ENCODE measurements at places on chromosomes 11 and 22. TPM values are rescaled to one million over a fixed set of nuclear protein-coding genes. Genes with fewer than 3 reads are reported as not detected.

ADM2 gene
- total RNA-seq: 3.2 TPM

DNA sequence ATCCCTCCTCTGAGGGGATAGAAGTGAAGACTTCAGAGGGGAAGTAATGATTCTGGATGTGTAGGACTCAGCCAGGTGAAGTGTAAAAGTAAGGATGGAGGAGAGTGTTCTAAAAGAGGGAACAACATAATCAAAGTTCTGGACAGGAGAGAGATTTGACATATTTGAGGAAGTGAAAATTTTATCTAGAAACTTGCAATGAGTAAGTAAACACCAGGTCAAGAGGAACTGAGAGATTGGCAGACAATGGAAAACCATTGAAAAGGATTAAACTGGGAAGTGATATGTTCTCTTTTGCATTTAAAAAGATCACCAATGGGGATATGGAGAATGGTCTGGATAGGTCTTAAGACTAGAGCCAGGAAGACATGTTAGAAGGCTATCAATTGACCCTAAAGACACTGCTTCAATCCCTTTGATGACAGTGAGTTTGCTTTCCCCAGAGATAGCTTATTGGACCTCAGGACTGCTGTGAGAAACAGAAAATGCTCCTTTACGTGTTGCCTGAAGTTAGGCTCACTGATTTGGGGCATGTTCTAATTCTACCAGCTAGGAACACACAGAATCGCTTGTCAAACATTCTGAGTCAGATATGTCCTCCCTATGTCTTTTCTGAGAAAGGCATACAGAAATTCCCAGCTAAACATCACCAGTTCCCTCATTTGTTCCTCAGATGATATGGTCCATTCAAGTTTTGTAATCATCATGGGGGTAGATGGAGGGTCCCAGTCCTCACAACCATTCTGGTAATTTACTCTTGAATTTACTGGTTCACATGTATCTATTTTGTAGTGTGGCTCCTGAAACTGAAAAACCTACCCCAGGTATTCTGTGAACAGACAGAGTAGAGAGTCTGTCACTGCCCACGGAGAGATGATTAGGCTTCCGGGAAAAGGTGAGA, 144.9 kb downstream of the MAML2 start:
- DNase-seq: no peak
- no peaks in the 10 kb centered on the region for H3K27me3 ChIP-seq
- no peak overlapping the region for H3K27ac ChIP-seq
- H3K4me3 ChIP-seq: no peak overlapping the region
- H3K4me1 ChIP-seq: peaks cover 69% of the 10 kb centered on the region

DNA sequence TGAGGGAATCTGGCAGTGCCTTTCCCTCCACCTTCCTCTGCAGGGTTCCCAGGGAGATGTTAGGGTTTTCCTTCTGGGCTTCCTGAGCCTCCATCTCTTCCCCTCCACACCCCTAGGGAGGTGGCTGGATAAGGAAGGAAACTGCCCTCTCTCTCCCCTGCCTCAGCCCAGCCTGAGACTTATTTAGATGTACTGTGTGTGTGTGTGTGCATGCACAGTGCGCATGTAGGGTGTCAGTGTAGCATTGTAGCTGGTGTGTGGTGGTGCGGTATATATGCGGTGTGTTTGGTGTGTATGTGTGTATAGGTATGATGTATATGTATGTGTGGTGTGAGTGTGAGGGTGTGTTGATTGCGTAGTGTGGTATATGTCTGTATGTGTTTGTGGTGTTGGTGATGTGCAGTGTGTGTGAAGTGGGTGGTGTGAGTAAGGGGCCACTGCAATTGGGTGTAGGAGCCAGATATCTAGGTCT, 1.5 kb downstream of the FXYD6 start:
- peaks cover 25% of the 10 kb centered on the region for H3K4me1 ChIP-seq
- peaks cover 63% of the 10 kb centered on the region for H3K27me3 ChIP-seq
- H3K36me3 ChIP-seq: no peaks in the 10 kb centered on the region
- no peak for DNase-seq
- H3K27ac ChIP-seq: peak overlapping the region; percentile 0

- no peak for DNase-seq
- H3K36me3 ChIP-seq: peaks cover 47% of the 10 kb centered on the region
- H3K27me3 ChIP-seq: no peaks in the 10 kb centered on the region
These were observed 38.0 kb downstream of the TMEM123 start for GRCh38 chr11:102414559-102414958.

- H3K27me3 ChIP-seq: no peaks in the 10 kb centered on the region
- peaks cover 28% of the 10 kb centered on the region for H3K36me3 ChIP-seq
These were observed 18.0 kb upstream of the APOA1 start for GRCh38 chr11:116855413-116855812.

DNA sequence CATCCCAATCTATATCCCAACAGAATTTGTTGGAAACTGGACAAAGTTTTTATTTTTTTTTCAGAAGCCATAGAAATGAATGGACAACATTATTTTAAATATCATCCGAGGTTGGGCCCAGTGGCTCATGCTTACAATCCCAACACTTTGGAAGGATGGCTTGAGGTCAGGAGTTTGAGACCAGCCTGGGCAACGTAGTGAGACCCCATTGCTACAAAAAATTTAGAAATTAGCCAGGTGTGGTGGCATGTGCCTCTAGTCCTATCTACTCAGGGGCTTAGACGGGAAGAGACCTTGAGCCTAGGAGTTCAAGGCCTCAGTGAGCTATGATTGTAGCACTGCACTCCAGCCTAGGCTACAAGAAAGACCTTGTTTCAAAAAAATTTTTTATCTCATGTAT, 4.1 kb upstream of the SLC37A4 start:
- no peak overlapping the region for H3K27ac ChIP-seq
- no peak for DNase-seq
- H3K4me3 ChIP-seq: no peak overlapping the region
- H3K36me3 ChIP-seq: no peaks in the 10 kb centered on the region
- H3K27me3 ChIP-seq: peaks cover 7% of the 10 kb centered on the region
- H3K4me1 ChIP-seq: peaks cover 5% of the 10 kb centered on the region

- H3K36me3 ChIP-seq: no peaks in the 10 kb centered on the region
- no peaks in the 10 kb centered on the region for H3K4me1 ChIP-seq
- peaks cover 9% of the 10 kb centered on the region for H3K27me3 ChIP-seq
- no peak for DNase-seq
These were observed 43.4 kb upstream of the A4GALT start for GRCh38 chr22:42763965-42764480.

DNA sequence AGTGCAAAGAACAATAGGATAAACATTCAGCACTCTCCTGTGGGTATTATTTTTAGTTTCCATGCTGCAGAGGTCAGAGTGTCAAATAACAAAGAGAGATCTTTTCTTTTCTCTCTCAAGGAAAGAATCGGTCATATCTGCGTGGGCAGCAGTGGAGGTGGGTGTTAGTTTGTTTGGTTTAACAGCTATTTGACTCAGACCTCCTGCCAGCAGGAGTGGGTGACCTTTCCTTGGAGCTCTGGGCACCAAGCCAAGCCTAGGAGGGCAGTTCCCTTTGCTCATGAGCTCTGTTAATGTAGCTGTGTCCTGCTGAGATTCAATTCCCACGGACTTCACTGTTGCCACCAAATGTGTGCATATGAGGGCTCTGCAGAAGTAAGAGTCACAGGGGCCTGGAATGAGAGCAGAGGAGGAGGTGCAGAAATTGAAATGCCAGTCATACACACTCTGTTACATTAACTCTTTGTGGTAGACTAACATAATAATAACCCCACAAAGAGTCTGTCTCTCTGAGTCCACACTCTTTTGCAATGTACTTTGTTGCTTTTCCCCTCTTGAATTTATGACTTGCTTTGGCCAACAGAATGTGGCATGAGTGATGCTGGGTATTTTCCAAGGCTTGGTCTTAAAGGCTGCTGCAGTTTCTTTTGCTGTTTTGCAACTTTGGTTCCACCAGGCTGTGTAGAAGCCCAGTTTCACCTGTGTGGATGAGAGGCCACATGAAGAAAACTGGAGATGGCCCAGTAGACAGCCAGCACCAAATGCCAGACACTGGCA, 76.0 kb upstream of the GRK3 start:
- no peak for DNase-seq
- no peaks in the 10 kb centered on the region for H3K4me1 ChIP-seq
- no peak overlapping the region for H3K27ac ChIP-seq
- no peaks in the 10 kb centered on the region for H3K27me3 ChIP-seq
- peaks cover 25% of the 10 kb centered on the region for H3K36me3 ChIP-seq

Measured in progenitor cell of endocrine pancreas (in vitro differentiated cells).